Brain microvascular endothelial cell (primary cell): ENCODE measurements at places on chromosomes 1 and 21.

- DNase-seq, result no peak
Measured at GRCh38 chr1:204383163-204383904, 23.6 kb upstream of the PLEKHA6 start.

GRCh38 chr1:218123968-218124367 lies 161.1 kb upstream of the RRP15 start:
- DNase-seq, result no peak

DNA sequence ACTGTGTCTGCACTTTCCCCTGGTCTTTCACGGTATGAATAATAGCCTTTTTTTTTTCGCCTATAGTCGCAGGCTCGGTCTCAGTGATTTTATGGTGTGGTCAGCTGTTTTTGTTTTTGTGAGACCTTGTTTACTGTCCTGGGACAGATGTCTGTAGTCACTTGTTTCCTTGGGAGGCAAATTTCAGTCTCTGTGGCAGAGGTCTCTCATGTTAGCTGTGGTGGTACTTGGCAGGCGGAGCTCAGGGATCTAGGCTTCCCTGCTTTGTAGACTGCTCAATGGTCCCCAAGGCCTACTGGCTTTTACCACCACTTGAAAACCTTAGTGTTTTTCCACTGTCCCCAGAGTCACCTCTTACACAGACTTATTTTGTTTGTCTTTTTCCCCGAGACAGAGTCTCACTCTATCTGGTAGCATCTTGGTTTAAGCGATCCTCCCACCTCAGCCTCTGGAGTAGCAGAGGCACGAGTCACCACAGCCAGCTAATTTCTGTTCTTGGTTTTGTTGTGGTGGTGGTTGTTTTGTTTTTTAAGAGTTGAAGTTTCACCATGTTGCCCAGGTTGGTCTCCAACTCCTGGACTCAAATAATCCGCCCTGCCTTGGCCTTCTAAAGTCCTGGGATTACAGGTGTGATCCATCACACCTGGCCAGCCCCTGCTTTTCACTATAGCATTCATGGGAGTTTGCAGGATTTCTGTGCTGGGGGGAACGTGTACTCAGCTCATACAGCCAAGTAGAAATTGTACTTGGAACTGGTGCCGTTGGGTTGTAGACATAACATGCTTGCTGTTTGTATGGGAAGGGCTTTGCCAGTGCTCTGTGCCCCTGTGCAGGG lies 10.3 kb downstream of the RNU1-2 start:
- DNase-seq, result peak; percentile 51

GRCh38 chr1:205794011-205794730 lies 18.8 kb downstream of the SLC41A1 start:
- no peak for DNase-seq

- DNase-seq, result no peak
Measured at GRCh38 chr1:232045139-232045994, 418.8 kb downstream of the DISC1 start.

- no peak for DNase-seq
Measured at GRCh38 chr1:30359539-30360220, 363.7 kb downstream of the MATN1 start.

DNA sequence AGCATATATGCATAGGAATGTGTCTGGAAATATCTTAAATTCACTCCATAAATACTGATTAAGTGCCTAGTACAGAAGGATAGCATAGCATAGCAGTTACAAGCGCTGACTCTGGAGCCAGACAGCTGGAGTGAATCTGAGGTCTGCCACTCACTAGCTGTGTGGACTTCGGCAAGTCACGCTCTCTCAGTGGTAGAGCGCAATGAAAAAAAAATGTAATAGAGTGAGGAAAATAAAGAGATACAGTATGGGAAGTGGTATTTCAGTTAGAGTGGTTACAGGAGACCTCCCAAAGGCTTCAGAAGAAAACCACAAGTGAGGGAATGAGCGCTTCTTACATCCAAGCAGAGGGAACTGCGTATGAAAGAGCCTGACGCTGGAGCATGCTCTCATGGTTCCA lies 338.9 kb upstream of the PRMT6 start:
- DNase-seq, result no peak

DNA sequence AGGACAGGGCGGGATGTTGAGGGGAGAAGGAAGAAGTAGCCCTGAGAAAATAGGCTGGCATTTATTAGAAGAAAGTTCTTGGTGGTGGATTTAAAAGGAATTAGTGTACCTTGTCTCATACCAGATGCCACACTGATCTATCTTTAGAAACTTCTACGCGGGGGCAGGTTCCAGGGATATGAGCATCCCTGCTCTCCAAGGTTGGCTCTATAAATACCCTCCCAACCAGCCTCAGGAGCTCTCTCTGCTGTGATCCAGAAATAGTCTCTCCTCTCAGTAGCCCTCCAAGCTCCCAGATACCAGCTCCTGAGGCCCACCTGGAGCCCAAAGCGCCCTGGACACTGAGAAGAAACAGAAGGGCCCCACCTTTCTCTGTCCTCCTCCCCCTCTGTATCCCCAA lies 128.3 kb upstream of the TNR start:
- DNase-seq, result no peak

DNA sequence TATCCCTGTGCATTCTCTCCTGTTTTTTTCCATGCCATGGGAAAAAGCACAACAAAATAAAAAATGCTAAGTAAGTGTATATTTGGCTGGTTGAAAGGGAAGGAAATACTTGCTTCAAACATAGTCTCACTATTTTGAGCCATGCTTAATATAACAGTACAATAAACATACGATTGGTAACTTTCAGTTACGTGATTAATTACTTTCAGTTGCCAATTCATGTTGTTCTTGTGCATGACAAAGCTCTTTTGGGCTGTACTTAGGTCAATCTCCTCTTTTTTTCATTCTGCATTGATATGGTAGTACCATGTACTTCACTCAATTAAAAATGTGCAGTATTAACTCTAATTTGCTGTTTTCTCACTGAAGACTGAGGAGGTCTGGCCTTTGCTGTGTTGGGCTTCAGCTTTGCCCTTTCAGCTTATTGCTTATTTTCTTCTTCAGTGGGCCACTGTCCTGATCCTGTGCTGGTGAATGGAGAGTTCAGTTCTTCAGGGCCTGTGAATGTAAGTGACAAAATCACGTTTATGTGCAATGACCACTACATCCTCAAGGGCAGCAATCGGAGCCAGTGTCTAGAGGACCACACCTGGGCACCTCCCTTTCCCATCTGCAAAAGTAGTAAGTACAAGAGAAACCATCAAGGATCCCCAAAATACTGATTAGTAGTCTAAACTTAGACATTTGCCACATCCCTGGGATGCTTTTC lies 2.7 kb downstream of the C4BPB start:
- DNase-seq, result no peak

- no peak for DNase-seq
Measured at GRCh38 chr1:21312407-21312992, 22.2 kb upstream of the ECE1 start.

DNA sequence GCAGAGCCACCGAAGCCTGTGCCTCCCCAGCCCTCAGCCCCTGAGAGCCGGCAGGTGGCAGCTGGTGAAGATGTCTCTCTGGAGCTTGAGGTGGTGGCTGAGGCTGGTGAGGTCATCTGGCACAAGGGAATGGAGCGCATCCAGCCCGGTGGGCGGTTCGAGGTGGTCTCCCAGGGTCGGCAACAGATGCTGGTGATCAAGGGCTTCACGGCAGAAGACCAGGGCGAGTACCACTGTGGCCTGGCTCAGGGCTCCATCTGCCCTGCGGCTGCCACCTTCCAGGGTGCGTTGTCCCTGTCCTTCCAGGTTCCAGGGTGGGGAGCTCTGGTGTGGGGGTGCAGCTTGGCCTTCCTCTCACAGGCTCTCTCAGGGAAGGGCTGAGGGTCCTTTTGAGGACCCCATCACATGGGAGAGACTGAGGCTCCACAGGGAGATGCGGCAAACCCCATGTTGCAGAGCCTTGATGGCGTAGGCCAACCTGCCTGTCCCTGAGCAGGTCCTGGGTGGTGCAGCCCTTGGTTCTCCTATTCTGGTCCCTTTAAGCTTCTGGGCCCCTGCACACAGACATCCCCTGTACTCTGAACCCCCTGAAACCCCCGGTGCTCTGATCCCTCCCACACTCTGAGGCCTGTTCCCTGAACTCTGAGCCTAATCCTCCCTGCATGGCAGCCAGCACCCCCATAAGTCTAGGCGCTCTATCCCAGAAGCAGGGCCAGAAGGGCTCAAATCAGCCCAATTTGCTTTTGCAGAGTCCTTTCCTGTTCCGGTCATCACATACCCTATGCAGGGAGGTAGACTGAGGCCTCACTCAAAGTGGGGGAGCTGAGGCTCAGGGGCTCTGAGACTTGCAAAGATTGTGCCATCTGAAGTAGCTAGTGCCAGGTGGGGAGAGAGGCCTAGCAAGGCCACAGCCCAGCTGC lies 88.5 kb downstream of the TRIM11 start:
- DNase-seq, result no peak

GRCh38 chr1:24490101-24490781 lies 12.4 kb upstream of the RCAN3 start:
- DNase-seq, result no peak

DNA sequence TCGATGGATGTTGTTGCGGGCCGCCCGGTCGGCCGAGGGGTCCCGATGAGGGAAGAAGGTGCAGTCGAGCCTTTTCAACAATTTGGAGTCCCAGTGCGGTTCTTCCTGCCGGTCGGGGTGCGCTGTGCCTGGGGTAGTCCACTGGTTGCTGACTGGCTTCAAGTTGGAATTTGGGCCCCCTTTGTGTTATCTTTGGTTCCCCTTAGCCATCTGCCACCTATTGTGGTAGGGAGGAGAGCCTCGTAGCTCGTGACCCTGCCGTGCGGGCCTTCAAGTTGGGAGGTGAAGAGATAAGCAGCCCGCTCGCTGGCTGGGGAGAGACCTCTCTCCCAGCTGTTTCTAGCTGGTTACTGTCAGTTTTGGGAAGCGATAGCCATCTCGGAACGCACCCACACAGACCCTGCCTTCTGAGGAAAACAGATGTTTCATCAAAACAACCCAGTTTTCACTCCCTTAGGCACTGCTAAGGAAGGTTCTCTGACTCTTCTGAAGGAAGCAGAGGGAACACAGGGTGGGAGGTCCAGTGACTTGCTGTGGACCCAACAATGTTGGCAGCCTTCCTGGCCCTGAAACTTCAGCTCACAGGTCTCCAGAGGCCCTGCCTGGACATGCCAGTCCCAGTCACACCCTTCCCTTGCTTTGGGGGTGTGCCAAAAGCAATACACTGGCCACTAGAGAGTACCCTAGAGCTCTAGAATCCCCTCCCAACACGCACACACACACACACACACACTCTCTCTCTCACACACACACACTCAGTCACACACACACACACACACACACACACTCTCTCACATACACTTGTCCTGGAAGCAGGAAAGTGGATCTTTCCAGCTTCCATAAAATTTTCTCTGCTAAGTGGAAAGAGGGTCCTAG lies 1.0 kb downstream of the BTG2 start:
- DNase-seq, result peak; percentile 40

DNA sequence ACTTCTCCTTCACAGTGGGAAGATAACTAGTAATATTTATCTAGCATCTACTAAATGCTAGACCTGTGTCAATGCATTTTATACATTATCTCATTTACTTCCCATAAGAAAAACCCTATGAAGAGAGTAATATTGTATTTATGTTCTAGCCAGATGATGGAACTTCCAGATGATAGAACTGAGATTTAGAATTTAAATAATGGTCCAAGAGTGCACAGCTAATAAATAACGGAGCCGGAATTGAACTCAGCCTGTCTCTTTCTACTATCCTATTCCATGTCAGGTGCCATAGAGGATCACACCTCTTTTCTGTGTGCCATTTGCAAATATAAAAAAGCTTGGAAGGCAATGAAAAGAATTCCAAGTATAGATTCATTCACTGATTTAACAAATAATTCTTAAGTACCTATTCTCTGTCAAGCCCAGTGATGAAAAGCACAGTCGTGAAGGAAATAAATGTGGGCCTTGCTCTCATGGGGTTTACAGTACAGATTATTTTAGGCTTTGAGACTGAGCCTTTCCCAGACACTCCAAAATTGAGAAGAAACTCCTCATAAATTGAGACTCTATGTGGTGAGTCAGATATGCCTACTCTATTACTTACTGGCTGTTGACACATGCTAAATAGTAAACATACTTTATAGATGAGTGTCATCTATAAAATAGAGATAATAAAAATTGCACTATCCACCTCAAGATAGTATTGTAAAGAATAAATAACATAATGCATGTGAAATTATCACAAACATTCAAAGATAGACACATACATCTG lies 378.0 kb upstream of the PRMT6 start:
- no peak for DNase-seq

DNA sequence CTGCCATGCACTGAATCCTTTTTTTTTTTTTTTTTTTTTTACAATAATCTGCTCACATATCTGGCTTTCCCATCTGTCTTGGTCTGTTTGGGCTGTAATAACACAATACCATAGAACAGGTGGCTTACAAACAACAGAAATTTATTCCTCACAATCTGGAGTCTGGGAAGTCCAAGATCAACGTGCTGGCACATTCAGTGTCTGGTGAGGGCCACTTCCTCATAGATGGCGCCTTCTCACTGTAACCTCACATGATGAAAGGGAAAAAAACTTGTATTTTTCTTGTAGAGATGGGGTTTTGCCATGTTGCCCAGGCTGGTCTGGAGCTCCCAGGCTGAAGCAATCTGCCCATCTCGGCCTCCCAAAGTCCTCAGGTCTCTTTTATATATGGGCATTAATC lies 13.0 kb upstream of the PARP1 start:
- DNase-seq, result no peak

DNA sequence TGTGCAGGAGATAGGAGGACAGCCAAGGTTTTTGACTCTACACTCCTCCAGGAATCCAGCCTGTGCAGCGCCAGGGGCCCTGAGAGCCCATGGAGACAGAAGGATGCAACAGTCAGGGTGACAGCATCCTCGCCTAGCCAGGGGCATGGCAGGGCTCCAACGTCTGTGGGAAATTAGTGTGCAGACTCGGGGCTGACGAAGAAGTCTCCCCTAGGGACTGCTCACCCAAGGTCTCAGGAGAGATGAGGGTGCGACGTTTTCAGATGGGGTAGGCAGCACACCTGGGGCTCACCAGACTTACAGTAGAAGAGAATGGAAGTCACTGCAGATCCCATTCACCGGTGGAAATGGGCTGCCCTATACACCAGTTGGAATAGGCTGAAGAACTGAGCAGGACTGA lies 241.7 kb downstream of the SETD4 start:
- DNase-seq, result no peak

GRCh38 chr1:102800406-102800805 lies 307.9 kb downstream of the COL11A1 start:
- DNase-seq, result no peak

- no peak for DNase-seq
Measured at GRCh38 chr1:58430421-58431275, 115.9 kb downstream of the OMA1 start.

- no peak for DNase-seq
Measured at GRCh38 chr1:31793586-31794285, 22.1 kb downstream of the SPOCD1 start.

DNA sequence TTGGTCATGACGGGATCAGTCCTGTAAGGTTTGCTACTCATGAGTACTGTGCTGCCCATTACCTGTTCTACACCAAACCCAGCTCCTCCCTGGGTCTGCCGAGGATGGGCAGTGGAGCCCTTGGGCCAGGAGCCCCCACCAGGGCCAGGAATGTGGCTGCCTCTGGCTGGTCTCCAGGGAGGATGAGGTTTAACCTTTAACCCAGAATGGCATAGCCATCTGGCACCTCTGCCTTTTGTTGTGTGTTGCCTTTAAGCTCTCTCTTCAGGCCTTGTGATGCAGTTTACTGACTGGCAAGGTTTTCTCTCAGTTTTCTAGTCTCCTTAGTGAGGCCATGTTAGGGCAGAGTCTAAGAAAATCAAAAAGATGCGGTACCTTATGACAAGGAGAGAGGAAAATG lies 38.6 kb downstream of the SIPA1L2 start:
- DNase-seq, result no peak
